Liver (tissue), 10 donors: ENCODE measurements at places on chromosomes 5 and 9.

GRCh38 chr5:170355601-170356098 is 33.5 kb downstream of the KCNMB1 start:
- peak; percentile 44 for DNase-seq

DNA sequence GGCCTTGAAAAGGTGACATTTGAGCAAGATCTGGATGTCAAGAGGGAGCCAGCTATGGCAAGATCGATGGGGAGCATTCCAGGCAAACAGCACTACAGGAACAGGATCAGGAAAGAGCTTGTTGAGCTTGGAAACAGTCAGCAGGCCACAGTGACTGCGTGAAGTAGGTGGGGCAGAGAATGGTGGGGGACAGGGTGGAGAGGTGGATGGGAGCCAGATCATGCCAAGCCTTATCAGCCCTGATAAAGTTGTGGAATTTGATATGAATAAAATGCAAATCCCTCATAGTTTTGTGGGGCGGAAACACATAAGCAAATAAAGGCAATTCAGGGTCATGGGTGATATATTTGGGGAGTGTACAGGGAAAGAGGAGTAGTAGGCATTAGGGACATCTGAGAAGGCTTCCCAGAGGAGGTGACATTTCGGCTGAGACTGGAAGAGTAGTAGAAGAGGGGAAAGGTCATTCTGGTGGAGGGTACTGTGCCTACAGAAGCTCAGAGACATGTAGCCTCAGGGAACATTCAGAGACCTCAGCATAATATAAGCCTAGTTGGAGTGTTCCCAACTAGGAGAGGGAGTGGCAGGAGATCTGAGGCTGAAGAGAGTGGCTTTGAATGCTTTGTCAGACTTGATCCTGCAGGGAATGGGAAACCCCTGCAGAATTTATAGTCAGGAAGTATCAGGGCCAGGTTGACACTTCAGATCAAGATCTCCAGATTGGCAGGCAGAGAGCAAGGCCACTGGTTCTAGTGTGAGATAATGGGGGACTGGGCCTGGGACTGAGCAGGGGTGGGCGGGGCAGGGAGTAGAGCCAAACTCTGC is 9.7 kb upstream of the CYSTM1 start:
- no peak for DNase-seq

GRCh38 chr5:61306531-61307131 is 25.4 kb upstream of the ZSWIM6 start:
- no peak for DNase-seq

- DNase-seq = no peak
Observed at GRCh38 chr5:33507426-33507825, 66.7 kb downstream of the TARS1 start.

DNA sequence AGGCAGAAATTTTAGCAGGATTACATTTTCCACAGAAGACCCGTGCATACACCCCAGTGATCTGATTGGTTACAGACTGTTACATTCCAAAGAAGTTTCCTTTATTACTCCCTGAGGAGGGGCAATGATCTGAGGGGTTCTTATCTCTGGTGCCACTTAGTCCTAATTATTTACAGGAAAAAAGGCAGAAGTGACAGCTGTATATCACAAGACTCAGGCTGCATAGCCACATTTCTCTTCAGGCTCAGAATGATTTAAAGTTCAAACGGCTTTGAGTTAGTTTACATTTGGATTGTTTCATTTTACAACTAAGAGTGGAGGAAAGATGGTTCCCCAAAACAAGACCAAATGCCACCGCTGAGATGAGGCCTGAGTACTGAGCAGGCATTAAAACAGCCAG is 17.3 kb downstream of the NAIF1 start:
- DNase-seq = no peak

GRCh38 chr5:146116361-146116760 is 11.0 kb upstream of the PLAC8L1 start:
- no peak for DNase-seq
